ENCODE measurements at places on chromosomes 3 and 15. TPM values are rescaled to one million over a fixed set of nuclear protein-coding genes. Genes with fewer than 3 reads are reported as not detected.

The KY gene
- 3.1 TPM for polyA plus RNA-seq

The LRRC31 gene
- polyA plus RNA-seq: 11.4 TPM

The TUSC7 gene
- polyA plus RNA-seq: not detected

The KNG1 gene
- polyA plus RNA-seq: 5.1 TPM

The MEIS2 gene
- 19.7 TPM for polyA plus RNA-seq

The ACTL6A gene
- polyA plus RNA-seq: 56.7 TPM

The SFMBT1 gene
- 12.8 TPM for polyA plus RNA-seq

The CNTN4 gene
- polyA plus RNA-seq: 9.3 TPM
